ENCODE measurements at places on chromosomes 11 and 22. TPM values are rescaled to one million over a fixed set of nuclear protein-coding genes. Genes with fewer than 3 reads are reported as not detected.

Gene OR6T1
- not detected for total RNA-seq

Gene MPZL3
- 23.9 TPM for total RNA-seq

Gene LDHAL6A
- 0.07 TPM for total RNA-seq

Gene MUC5AC
- total RNA-seq = not detected

Gene FDXACB1
- total RNA-seq = 4.7 TPM

Gene NXPE4
- total RNA-seq = not detected

Gene PHLDA2
- total RNA-seq = 6.2 TPM

Gene UNC93B1
- total RNA-seq = 26.3 TPM

Gene OR5A1
- total RNA-seq = not detected

Gene CCDC88B
- total RNA-seq = 188 TPM

Gene TRPM5
- not detected for total RNA-seq

Gene TRIM49
- not detected for total RNA-seq

Gene RFPL2
- total RNA-seq = 0.15 TPM

Gene PRMT3
- 18.1 TPM for total RNA-seq

Gene LRRC32
- 4.7 TPM for total RNA-seq

Gene SHANK2
- total RNA-seq = not detected

Gene HBG2
- not detected for total RNA-seq

Gene KRTAP5-10
- total RNA-seq = not detected

Gene CARD16
- total RNA-seq = 75.6 TPM

Gene P4HA3
- not detected for total RNA-seq

Gene SSTR3
- 4.3 TPM for total RNA-seq

Gene PRG2
- total RNA-seq = not detected

Gene YDJC
- total RNA-seq = 34.8 TPM

Gene MIAT
- total RNA-seq = 268 TPM

Gene RFPL1
- total RNA-seq = 0.15 TPM

Gene APOC3
- not detected for total RNA-seq

Gene C11orf87
- total RNA-seq = not detected

Gene SLC29A2
- total RNA-seq = 6.8 TPM

Gene APOBEC3F
- total RNA-seq = 39.6 TPM

Gene ACCS
- total RNA-seq = 30.7 TPM

Gene NLRP14
- 0.24 TPM for total RNA-seq

Gene MYRF
- 0.83 TPM for total RNA-seq

Gene CD44
- total RNA-seq = 356 TPM

Gene CCDC116
- 0.81 TPM for total RNA-seq

Gene SCN2B
- not detected for total RNA-seq

Gene RBMXL2
- total RNA-seq = 0.10 TPM

Gene MMP12
- not detected for total RNA-seq

Gene RAG1
- total RNA-seq = 0.42 TPM

Gene FXYD2
- total RNA-seq = 8.9 TPM

All from T-helper 1 cell treated with Interleukin-12 subunit alpha and Interleukin-12 subunit beta and Interleukin-4 antibody, amounts not matched to agents 30 ng/mL and 1 ng/mL, for 36 hours (primary cell).